ENCODE measurements at places on chromosomes 7 and 10.

DNA sequence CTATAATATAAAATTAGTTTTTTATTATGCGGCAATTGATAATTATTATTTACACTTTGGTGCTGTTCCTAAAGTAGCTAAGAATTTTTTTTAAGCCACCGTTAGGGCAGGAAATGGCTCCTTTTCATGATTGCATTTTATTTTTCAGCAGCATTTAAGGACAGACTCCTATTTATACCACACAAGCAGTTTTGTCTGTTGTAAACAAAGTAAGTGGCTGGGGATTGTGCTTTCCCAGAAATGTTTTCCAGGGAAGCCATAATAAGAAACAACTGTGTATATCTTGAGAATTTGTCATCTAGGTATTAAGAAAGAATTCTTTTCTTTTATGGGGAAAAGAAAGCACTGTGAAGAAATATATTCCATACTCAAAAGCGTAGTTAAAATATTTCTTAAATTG, 232.0 kb downstream of the VTI1A start:
- no peak for DNase-seq

DNA sequence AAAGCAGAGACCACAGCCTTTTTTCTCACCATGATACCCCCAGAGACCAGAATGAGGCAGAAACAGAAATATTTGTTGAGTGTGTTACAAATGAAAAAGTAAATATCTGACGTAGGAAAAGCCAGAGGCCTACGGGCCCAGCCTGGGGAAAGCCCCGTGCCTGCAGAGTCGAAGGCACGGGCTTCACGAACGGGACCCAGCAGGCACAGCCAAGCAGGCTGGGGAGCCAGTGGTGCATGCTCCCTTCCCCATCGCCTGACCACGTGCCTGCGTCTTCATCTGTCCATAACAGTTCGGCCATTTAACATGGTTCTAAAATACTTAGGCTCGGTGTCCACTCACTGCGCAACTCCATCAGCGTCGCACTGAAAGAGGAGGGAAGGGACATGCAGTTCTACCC, 50.8 kb downstream of the SLIT1 start:
- no peak for DNase-seq

DNA sequence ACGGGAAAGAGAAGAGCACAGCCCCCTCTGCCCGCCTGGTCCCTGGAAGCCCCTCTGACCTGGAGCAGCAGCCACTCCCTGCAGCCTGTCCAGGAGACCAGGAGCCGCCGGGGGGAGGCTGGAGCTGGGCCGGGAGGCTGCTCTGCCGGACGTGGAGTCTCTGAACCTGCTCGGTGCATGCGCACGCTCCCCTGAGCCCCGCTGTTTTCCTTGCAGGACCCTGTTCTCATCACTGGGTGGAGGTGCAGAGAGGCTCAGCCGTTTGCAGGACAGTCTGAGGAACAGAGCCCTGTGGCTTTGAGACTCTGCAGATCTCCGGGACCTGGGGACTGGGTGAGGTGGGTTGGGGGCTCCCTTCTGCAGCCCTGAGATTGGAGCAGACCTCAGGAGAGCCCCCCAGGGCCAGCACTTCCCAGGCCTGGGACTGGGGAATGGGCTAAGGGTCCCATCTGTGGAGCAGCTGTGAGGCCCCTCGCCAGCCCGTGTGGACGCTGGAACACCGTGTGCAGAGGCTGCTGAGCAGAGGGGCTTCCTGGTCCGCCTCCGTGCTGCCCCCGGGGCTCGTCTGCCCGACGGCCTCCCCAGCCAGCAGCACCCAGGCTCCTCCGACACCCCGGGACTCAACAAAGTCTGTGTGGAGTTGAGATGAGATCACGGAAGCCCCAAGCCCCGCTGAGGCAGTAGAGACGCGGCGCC, 48.5 kb upstream of the ADGRA1 start:
- no peak for DNase-seq

DNA sequence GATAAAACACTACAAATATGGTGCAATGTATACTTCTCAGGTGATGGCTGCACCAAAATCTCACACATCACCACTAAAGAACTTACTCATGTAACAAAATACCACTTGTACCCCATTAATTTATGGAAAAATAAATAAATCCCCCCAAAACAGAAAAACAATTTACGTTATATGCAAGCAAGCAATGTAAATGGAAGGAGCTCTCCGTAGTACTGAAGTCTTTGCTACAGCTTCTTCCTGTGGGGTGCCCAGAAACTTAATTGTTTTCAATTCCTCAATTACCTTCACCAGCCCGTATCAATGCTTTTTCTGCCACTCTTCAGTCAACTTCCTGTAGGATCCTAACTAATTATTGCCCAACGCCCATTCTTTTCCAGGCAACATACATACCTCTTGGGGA, 138.1 kb downstream of the RELN start:
- no peak for DNase-seq

- no peak for DNase-seq
Observed at GRCh38 chr7:112784603-112785002, 5.6 kb downstream of the TMEM168 start.

- no peak for DNase-seq
Observed at GRCh38 chr10:92130622-92131274, 160.1 kb downstream of the CPEB3 start.

- no peak for DNase-seq
Observed at GRCh38 chr7:574661-575395, 55.2 kb upstream of the PDGFA start.

GRCh38 chr10:78919181-78919966, 149.4 kb upstream of the ZMIZ1 start:
- DNase-seq, result no peak

- DNase-seq, result no peak
Observed at GRCh38 chr10:67965456-67965855, 81.0 kb downstream of the SIRT1 start.
